ENCODE measurements at places on chromosomes 7 and 10.

GRCh38 chr7:153657182-153657800 lies 394.9 kb upstream of the DPP6 start:
- DNase-seq, result no peak

DNA sequence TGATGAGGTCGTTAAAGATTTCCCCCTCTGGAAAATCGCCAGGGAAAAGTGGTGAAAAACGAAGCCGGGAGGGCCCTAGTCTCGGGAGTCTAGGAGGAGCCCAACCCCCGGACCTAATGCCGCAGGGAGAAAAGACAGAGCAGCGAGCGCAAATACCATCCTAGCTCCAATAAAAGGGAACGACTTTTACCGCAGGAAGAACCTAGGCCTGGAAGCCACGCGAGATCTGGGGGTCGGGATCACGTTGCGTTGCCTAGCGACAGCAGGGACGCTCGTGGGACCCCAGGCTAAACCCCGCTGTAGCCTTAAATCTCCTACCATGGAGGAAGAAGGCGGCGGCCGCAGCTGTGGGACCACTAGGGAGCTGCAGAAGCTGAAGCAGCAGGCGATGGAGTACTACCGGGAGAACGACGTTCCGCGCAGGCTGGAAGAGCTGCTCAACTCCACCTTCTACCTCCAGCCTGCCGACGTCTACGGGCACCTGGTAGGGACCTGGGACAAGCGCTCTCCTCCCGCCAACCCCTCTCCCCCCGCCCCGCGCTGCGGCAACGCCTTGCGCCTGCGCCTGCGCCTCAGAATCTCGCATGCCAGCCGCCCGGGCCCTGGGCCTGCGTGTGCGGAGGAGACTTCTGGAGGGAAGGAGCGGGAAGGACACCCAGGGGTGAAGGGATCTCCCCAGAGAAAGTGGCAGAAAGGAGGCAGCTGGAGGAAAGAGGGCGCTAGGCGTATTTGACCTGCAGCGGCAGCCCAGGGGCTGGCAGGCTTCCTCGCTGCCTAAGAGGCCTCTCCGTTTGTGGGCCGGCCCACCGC lies at the start of gene ENO4:
Gene ENO4 (plus strand): TSS at position 252 of the 810 bp plus-strand sequence. CDS start 68 bp downstream, at position 320.
- no peak for DNase-seq

DNA sequence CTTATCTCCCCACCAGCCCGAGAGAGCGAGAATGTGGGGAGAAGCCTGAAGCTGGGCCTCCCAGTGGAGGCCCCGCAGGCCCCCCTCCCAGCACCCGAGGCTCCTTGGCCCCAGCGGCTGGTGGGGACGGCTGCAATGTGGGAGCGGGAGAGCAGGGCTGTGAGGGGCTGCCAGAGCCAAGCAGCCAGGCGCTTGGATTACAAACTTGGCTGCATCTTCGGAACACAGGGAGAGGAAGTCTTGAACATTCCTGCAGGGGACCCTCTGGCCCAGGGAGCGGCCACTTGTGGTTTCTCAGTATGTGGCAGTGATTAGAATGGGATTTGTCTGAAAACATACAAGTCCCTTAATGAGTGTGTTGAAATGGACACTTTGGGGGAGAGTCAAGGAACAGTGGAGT lies 23.2 kb downstream of the ELN start:
- DNase-seq, result no peak

DNA sequence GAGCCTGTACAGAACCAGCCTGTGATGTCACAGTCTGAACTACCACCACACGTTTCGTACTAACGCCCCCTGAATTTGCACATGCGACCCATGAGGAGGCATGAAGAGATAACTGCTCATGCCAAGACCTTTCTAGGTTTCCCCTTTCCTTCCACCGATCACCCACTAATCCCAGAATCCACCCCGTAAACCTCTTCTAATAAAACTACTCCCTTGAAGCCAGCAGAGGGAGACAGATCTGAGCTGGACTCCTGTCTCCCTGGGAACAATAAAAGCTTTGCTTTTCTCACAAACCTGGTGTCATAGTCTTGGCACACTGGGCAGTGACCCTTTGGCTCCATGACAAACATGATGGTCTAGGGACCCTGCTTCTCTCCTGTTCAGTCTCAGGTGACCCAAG lies 144.5 kb downstream of the FRMD4A start:
- no peak for DNase-seq

DNA sequence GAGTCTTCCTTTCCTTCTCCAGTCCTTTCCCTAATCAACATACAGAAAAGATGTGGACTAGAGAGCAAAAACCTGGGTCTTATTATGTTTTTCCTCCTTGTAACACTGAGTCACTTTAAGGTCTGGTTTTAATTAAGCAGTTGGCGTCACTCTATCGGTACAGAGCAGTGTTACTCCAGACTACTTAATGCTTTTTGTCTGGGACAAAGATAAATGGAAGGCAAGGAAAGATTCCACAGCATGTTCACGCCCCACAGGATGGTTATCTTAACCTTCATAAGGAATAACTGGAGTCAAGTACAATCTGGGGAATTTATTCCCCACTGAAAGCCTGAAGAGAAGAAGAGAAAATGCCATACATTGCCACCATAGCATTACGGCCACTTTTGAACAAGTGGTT lies 145.7 kb downstream of the ELAPOR2 start:
- DNase-seq, result no peak

GRCh38 chr10:59830601-59831259 lies 75.6 kb downstream of the CCDC6 start:
- no peak for DNase-seq

DNA sequence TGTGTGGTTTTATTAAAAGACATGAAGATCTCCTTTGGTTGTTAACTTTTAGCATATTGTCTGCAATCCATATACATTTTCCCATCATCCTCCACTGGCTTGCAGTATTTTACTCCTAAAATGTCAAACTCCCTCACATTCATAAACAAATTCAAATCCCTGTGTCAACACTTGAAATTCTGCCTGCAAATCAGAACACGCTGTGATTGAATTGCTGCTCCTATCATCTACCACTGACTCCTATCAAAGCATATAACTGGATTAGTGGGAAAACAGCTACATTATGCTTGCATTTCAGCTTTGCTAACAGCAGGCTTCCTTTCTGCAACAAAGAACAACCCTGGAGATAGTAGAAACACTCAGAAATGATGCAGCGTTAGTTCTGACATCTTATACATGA lies 281.8 kb upstream of the HGF start:
- DNase-seq, result no peak

DNA sequence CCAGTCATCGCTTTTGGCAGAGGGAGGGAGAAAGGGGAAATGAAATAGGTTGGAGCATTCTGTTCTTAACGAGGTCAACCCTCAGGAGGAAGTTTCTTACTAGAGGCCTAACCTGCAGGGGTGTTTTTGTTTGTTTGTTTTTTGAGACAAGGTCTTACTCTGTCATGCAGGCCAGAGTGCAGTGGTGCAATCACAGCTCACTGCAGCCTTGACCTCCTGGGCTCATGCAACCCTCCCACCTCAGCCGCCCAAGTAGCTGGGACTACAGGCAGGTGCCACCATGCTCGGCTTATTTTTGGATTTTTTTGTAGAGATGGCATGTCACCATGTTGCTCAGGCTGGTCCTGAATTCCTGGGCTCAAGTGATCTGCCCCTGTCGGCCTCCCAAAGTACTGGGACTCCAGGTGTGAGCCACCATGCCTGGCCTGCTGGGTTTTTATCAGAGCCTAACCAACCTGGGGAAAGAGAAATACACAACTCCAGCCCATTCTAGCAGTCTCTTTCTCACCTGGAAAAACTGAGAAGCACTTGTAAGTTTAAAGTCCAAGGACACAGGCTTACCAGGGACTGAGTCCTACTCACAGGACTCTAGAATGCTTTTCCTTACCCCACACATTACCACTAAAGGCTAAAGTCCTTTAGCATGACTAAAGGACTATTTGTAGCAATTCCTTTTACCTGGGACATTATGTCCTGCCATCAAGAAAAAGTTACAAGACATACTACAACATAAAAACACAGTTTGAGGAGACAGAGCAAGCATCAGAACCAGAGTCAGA lies 101.0 kb upstream of the EGFR start:
- DNase-seq, result no peak

- DNase-seq, result no peak
Measured at GRCh38 chr10:90373911-90374310, 483.9 kb downstream of the HTR7 start.

DNA sequence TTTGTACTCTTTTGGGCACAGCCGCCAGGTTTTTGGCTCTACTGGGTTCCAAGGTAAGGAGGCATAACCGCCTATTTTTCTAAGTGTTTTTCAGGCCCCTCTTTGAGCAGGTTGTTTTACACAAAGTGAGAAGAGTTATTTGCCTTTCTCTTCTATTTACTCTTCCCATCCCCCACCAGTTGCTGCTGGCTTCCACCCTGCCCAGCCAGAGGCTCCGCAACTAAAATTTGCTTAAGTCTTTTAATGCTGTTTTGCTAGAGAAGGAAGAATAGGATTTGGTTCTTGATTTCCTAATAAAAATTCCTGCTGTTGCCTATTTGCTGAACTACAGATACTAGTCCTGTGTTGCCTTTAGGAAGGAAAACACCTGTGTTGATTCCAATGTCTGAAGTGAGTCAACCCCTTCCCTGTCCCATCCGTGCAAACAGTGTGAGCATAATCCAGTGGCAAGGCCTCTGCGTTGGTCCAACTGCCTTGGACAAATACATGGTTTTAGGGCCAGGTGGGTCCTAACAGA lies 1.9 kb downstream of the PLA2G12B start:
- no peak for DNase-seq

All from stimulated activated CD8-positive, alpha-beta memory T cell treated with anti-CD3 and anti-CD28 coated beads, Interleukin-15, amount 100 ng/mL, for 48 hours (primary cell).